ENCODE measurements at places on chromosomes 5 and 9.

DNA sequence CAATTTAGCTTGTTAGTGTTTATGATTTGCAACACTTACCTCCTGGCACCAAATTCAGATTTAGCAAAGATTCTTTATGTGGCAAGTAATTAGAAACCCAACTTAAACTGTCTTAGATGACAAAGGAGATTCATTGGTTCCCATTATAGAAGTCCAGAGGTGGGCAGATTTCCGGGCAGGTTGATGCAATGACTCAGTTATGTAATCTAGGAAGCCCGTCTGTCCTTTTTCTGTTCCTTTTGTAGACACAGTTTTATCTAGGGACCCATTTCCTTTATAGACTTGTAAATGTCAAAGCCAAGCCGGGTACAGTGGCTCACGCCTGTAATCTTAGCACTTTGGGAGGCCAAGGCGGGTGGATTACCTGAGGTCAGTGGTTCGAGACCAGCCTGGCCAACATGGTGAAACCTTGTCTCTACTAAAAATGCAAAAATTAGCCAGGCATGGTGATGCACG lies 20.3 kb upstream of the ANKRD33B start:
- DNase-seq, result no peak

DNA sequence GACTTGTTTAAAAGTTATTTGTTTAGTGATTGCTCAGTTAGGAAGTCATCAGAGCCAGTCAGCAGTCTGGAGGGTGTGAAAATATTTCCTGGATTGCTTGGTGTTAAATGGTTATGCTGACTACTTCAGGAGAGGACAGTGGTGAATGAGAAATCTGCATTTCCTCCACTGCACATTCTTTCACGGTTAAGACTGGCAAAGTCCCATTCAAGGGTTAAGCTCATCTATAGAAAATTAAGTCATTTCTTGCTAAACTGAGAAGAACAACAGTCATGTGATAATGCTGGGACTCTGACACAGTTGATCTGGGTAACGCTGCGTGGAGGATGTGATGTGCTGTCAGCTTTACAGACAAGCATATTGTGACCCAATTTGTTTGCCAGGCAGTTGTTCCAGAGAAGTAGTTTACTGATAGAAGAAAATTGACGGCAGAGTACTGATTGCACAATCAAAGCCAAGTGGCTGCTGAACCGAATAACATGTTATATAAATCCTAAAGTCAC lies 80.4 kb downstream of the GRAMD2B start:
- DNase-seq, result peak; percentile 11

DNA sequence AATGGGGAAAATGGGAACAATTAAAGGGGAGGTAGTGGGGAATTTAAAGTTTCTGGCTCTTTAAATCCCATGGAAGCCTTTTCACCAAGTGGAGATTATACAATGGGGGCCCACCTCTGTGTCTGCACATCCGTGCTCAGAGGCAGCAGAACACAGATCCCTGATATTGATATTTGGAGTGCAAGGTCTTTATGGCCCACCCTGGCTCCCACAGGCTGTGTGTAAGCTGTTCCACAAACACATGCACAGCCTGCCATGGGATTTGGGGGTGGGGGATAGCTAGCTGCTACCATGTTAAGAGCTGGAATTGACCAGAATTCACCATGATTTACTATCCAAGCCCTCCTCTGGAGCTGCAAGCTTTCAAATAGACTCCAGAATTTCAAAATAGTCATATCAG lies 55.9 kb downstream of the RASGEF1C start:
- DNase-seq, result no peak

- no peak for DNase-seq
Measured at GRCh38 chr5:116773926-116774325, 199.3 kb upstream of the SEMA6A start.

GRCh38 chr5:61030163-61030482 lies 85.1 kb downstream of the NDUFAF2 start:
- DNase-seq, result no peak

GRCh38 chr9:95836072-95836471 lies 39.4 kb upstream of the ERCC6L2 start:
- no peak for DNase-seq

DNA sequence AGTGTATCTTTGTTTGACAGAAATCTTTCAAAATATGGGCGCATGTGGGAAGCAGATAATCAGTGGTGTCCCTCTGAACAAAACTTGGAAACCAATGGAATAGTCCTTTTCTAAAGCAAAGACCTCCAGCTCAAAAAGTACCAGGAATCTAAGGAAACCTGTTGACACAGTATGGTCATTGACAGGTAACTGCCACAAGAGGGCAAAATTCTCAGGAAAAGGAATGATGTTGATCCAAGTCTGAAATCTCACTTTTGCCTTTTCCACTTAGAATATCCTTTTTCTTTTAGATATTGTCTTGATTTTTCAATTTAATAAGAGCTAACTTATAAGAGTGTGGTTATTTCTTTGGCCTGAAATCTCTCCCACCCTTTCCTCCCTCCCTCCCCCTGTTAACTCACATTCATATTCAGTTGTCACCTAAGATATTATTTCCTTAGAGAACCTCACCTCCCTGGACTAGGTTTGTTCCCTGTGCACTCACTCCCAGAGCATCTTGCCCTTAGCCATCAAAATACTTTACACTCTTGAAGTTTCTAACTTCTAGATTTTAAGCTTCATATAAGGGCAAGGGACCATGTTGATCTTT lies 59.0 kb upstream of the BARX1 start:
- DNase-seq, result no peak

GRCh38 chr9:92654481-92655301 lies 15.2 kb downstream of the IPPK start:
- no peak for DNase-seq
